ENCODE measurements at places on chromosomes 5 and 9.

GRCh38 chr5:147773587-147773986 is 8.9 kb downstream of the JAKMIP2 start:
- DNase-seq, result no peak

DNA sequence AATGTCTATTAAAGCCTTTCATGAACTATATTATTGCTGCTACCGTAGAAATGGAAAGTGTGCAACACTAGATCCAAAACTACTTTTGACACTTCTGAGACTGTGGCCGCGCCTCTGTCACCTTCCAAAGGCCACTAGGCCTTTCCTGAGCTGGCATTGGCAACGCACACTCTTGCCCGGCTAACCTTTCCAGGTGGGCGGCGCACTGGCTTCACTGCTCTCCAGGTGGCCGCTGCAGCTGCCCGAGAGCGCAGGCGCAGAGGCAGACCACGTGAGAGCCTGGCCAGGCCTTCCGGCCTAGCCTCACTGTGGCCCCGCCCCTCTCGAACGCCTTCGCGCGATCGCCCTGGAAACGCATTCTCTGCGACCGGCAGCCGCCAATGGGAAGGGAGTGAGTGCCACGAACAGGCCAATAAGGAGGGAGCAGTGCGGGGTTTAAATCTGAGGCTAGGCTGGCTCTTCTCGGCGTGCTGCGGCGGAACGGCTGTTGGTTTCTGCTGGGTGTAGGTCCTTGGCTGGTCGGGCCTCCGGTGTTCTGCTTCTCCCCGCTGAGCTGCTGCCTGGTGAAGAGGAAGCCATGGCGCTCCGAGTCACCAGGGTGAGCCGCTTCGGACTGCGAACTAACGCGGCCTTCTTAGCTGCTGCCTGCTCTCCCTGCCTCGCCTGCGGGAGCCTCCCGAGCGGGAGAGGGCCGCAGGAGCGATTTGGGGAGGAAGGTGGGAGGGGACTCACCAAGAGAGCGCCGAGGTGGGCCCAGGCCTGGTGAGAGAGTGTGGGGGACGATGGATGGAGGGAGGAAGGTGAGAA is at the start of gene CCNB1:
Gene CCNB1 (plus strand): TSS at position 465 of the 807 bp plus-strand sequence. CDS start 113 bp downstream, at position 578.
- DNase-seq, result peak; percentile 99

- no peak for DNase-seq
These were observed 12.5 kb downstream of the ARAP3 start for GRCh38 chr5:141669520-141669919.

DNA sequence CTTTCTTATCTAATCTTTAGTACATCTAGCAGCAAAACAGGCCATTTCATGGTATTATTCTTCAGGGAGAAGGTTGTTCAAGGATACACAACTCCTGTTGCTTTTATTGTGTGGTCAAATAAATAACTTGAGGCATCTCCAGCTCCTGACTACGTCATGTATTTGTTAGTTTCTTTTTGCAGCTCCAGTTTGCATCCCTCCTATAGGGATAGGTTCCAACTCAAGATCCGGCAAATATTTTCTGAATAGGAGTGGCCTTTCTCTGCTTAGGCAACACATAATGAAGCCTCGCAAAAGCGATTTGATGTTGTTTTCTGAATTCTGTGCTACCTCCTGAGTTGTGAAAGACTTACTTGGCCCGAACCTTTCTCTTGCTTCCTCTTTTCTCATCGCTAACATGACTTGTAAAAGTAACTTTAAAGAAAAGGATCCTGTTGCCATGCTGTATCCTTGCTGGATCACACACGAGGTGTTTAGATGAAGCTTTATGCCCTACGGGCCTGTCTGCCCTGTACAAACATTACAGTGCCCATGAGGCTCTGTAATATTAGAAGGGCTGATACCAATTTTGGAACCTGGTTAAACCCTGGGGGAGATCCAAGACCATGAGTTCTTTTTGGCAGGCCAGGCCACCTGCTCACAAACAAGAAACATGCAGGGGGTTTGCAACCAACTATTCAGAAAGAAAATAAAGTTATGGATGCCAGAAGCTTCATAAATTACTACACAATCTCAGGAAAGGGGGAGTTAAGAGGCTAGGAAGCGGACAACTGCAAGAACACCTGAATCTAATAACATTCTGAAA is 149.8 kb upstream of the FGF10 start:
- DNase-seq, result no peak

GRCh38 chr9:127516835-127517607 is 65.7 kb downstream of the LRSAM1 start:
- no peak for DNase-seq

All from kidney glomerular epithelial cell (primary cell).